Upper lobe of left lung (tissue), 6 donors: ENCODE measurements at places on chromosomes 7 and 10. TPM values are rescaled to one million over a fixed set of nuclear protein-coding genes. Genes with fewer than 3 reads are reported as not detected.

- DNase-seq = no peak
- no peaks in the 10 kb centered on the region for H3K27me3 ChIP-seq
- no peaks in the 10 kb centered on the region for H3K4me1 ChIP-seq
- no peak overlapping the region for H3K4me3 ChIP-seq
- no peak overlapping the region for H3K27ac ChIP-seq
Measured at GRCh38 chr7:94418851-94419250, 24.2 kb downstream of the COL1A2 start.

- H3K27me3 ChIP-seq = no peaks in the 10 kb centered on the region
- H3K4me3 ChIP-seq = no peak overlapping the region
- no peaks in the 10 kb centered on the region for H3K36me3 ChIP-seq
- H3K27ac ChIP-seq = peak overlapping the region; percentile 85
Measured at GRCh38 chr10:86960003-86960862, 1.8 kb downstream of the SNCG start.

- no peaks in the 10 kb centered on the region for H3K27me3 ChIP-seq
- peak; percentile 79 for DNase-seq
- H3K4me1 ChIP-seq = peaks cover 11% of the 10 kb centered on the region
Measured at GRCh38 chr10:110802551-110803238, 69.0 kb upstream of the PDCD4 start.

DNA sequence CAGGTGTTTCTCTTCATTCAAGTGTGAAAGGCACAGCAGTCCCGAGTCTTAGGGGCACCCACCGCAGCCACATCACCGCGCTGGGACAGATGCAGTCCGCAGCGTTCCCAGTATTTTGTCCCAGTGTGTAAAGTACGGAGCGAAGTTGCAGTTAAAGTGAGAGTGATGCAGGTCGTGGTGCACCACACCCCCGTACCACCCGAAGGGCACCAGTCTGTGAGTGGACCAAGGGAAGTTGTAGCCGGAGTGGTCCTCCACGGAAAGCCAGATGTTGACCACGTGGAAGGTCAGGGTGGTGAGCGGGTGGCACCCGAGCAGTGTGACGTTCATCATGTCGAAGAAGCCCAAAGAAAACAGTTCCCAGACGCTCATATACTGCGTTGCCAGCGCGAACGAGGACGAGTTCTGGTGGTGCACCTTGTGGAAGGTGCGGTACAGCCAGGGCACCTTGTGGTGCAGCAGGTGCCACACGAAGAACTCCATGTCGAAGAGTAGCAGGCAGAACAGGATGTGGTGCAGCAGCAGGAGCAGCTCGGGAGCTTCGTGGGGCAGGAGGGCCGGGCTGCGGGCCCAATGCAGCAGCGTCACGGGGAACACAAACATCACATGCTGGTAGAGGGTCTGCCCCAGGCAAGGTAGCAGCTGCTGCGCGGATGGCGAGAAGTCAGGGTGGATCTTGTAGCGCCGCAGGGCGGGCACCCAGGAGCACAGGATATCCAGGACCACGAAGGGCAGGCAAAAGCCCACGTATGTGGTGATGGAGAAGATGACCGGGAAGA lies 526 bp downstream of the CH25H start:
- H3K4me3 ChIP-seq = peak overlapping the region; percentile 47
- H3K4me1 ChIP-seq = peaks cover 9% of the 10 kb centered on the region
- DNase-seq = peak; percentile 41

The FAM180A gene
- total RNA-seq = not detected
